A549 treated with Mapracorat at 1 μM for 4 hours (cell line): ENCODE measurements at places on chromosomes 11 and 22. TPM values are rescaled to one million over a fixed set of nuclear protein-coding genes. Genes with fewer than 3 reads are reported as not detected.

C11orf68 gene
- total RNA-seq, result 32.8 to 52.7 TPM (median 45.5 TPM) in 5 replicates

ZBED4 gene
- 9.8 to 12.8 TPM (median 11.3 TPM) in 5 replicates for total RNA-seq

RTN3 gene
- 93.6 to 107 TPM (median 103 TPM) in 5 replicates for total RNA-seq

GAS2 gene
- 0.81 to 1.3 TPM (median 1.1 TPM) in 5 replicates for total RNA-seq

FAM227A gene
- total RNA-seq, result 0.74 to 1.3 TPM (median 0.75 TPM) in 5 replicates

SGSM1 gene
- total RNA-seq, result 0.24 to 0.76 TPM (median 0.58 TPM) in 5 replicates

PNPLA3 gene
- 0.45 to 1.6 TPM (median 0.99 TPM) in 5 replicates for total RNA-seq

ANO5 gene
- 1.3 to 1.9 TPM (median 1.5 TPM) in 5 replicates for total RNA-seq

FREY1 gene
- 0.26 to 0.52 TPM in 2 of 5 replicates, not detected in the others for total RNA-seq

OVCH2 gene
- not detected in 5 replicates for total RNA-seq

SPDYC gene
- total RNA-seq, result not detected in 5 replicates

IGSF9B gene
- 0.67 to 3.0 TPM (median 2.1 TPM) in 5 replicates for total RNA-seq

RGL4 gene
- not detected in 5 replicates for total RNA-seq

ALDH3B1 gene
- 119 to 141 TPM (median 133 TPM) in 5 replicates for total RNA-seq

PTGDR2 gene
- total RNA-seq, result 0.05 to 0.10 TPM (median 0.08 TPM) in 4 of 5 replicates, not detected in the other

MAPK8IP1 gene
- total RNA-seq, result 5.3 to 6.5 TPM (median 6.3 TPM) in 5 replicates

MYO7A gene
- total RNA-seq, result 1.2 to 1.6 TPM (median 1.3 TPM) in 5 replicates

PSMD13 gene
- total RNA-seq, result 166 to 190 TPM (median 177 TPM) in 5 replicates

TSPAN32 gene
- not detected in 5 replicates for total RNA-seq

NLRP14 gene
- total RNA-seq, result not detected in 5 replicates

OR4A16 gene
- total RNA-seq, result not detected in 5 replicates

MS4A6A gene
- not detected in 5 replicates for total RNA-seq

OR52E5 gene
- not detected in 5 replicates for total RNA-seq

MUC5AC gene
- 1.1 to 2.7 TPM (median 1.8 TPM) in 5 replicates for total RNA-seq

CNIH2 gene
- total RNA-seq, result 2.2 to 3.4 TPM (median 2.4 TPM) in 5 replicates

CDC45 gene
- 24.1 to 27.6 TPM (median 24.7 TPM) in 5 replicates for total RNA-seq

PGM2L1 gene
- 10.7 to 17.8 TPM (median 16.3 TPM) in 5 replicates for total RNA-seq

OR8A1 gene
- total RNA-seq, result not detected in 5 replicates

FOLR2 gene
- total RNA-seq, result not detected in 5 replicates

MS4A15 gene
- not detected in 5 replicates for total RNA-seq

IGF2 gene
- total RNA-seq, result 2.0 to 2.5 TPM (median 2.3 TPM) in 5 replicates

MUC15 gene
- not detected in 5 replicates for total RNA-seq

PKDREJ gene
- not detected in 5 replicates for total RNA-seq

SERHL2 gene
- total RNA-seq, result 0.28 to 0.56 TPM (median 0.29 TPM) in 5 replicates

OR52N1 gene
- total RNA-seq, result not detected in 5 replicates

IL10RA gene
- 0.06 to 0.21 TPM (median 0.06 TPM) in 3 of 5 replicates, not detected in the others for total RNA-seq

P2RX3 gene
- 0.10 to 0.29 TPM (median 0.18 TPM) in 5 replicates for total RNA-seq

NUDT8 gene
- total RNA-seq, result 7.1 to 14.5 TPM (median 14.0 TPM) in 5 replicates

EIF3D gene
- 142 to 191 TPM (median 148 TPM) in 5 replicates for total RNA-seq

MMP12 gene
- 0.07 to 0.11 TPM (median 0.10 TPM) in 4 of 5 replicates, not detected in the other for total RNA-seq

APOBEC3B gene
- 27.0 to 32.6 TPM (median 28.8 TPM) in 5 replicates for total RNA-seq

OR2AG1 gene
- total RNA-seq, result not detected in 5 replicates

NXPE1 gene
- not detected in 5 replicates for total RNA-seq

HEPHL1 gene
- not detected in 5 replicates for total RNA-seq

CYB5R2 gene
- 4.3 to 5.5 TPM (median 4.9 TPM) in 5 replicates for total RNA-seq

FAM181B gene
- total RNA-seq, result 0.04 to 0.08 TPM (median 0.05 TPM) in 4 of 5 replicates, not detected in the other

ESAM gene
- 10.9 to 15.1 TPM (median 13.5 TPM) in 5 replicates for total RNA-seq

NUP50 gene
- total RNA-seq, result 25.5 to 31.8 TPM (median 29.4 TPM) in 5 replicates

AIFM3 gene
- total RNA-seq, result 1.7 to 4.4 TPM (median 3.0 TPM) in 5 replicates
